Nephron progenitor cell (in vitro differentiated cells): ENCODE measurements at places on chromosomes 13 and 19.

GRCh38 chr19:14004619-14005348, 1.3 kb downstream of the RFX1 start:
- H3K36me3 ChIP-seq = peaks cover 16% of the 10 kb centered on the region
- no peak for DNase-seq
- H3K27ac ChIP-seq = peak overlapping the region; percentile 97

- peaks cover 97% of the 10 kb centered on the region for H3K36me3 ChIP-seq
- DNase-seq = no peak
- no peak overlapping the region for H3K4me3 ChIP-seq
Observed at GRCh38 chr19:43660301-43660970, 9.5 kb downstream of the PLAUR start.

DNA sequence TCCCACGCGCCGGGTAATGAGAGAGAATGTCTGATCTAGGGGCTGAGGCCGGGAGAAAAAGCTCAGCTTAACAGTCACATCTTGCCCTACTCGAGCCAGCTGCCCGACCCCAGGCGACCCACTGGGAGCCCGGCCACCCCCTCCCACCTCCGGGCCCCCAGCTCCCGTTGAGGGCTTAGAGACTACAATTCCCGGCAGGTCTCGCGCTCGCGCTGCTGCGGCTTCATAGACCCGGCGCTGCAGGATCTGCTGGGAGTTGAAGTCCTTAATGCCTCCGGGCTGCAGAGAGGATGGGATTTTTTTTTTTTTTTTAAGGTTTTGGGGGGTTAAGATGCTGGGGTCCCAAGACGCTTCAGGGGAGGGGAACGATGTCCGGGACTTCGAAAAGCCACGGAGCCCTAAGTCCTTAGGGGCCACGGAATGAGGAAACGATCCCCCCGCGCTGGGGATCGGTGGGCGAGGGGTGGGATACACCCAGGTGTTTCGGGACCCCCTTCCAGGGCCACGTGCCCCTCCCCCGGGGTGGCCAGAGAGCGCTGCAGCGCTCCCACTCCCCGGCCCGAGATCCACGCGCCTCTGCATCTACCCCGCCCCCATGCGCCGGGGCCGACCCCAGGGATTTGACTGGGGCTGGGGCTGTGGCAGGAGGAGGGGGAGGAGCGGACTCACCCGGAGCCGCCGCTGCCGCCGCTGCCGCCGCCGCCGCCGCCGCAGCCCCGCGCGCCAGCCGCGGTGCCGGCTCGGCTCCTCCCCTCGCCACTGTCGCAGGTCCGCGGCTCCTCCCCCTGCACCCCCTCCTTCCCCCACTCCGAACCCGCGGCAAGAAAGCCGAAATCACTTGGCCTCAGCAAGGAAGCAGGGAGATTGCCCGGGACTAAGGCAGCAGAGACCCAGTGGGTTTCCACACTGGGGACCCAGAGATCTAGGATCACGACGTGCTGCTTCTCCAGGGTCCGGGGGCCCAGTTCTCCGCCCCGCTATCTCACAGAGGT, at the start of gene SYT3:
TSS of gene SYT3 (minus strand) at position 761 of the 992 bp plus-strand sequence. CDS start 2,470 bp downstream, outside the sequence.
- H3K27me3 ChIP-seq = peaks cover 42% of the 10 kb centered on the region
- H3K36me3 ChIP-seq = no peaks in the 10 kb centered on the region
- DNase-seq = peak; percentile 79
- H3K4me1 ChIP-seq = peaks cover 7% of the 10 kb centered on the region
- peak within 1 kb of the TSS; percentile 91 for H3K4me3 ChIP-seq

DNA sequence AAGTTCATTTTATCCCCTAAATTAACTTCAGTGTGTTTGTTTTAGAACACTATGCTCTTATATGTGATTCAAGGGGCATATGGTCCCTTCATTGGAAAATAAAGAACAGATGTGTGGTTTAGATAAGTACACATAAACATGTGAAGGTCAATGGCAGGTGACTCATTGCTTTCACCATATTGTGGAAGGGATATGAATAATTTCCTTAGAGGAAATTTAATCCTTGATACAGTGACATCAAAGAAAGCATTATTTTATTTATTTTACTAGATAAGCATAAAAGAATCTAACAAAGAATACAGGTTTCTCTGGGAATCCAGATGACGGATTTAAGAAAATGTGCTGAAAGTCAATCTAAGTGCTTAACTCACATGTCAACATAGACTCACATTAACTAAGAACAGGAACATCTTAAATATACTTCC, 373.5 kb downstream of the KCTD12 start:
- DNase-seq = no peak
- no peak overlapping the region for H3K27ac ChIP-seq
- H3K4me1 ChIP-seq = no peaks in the 10 kb centered on the region
- H3K4me3 ChIP-seq = no peak overlapping the region

DNA sequence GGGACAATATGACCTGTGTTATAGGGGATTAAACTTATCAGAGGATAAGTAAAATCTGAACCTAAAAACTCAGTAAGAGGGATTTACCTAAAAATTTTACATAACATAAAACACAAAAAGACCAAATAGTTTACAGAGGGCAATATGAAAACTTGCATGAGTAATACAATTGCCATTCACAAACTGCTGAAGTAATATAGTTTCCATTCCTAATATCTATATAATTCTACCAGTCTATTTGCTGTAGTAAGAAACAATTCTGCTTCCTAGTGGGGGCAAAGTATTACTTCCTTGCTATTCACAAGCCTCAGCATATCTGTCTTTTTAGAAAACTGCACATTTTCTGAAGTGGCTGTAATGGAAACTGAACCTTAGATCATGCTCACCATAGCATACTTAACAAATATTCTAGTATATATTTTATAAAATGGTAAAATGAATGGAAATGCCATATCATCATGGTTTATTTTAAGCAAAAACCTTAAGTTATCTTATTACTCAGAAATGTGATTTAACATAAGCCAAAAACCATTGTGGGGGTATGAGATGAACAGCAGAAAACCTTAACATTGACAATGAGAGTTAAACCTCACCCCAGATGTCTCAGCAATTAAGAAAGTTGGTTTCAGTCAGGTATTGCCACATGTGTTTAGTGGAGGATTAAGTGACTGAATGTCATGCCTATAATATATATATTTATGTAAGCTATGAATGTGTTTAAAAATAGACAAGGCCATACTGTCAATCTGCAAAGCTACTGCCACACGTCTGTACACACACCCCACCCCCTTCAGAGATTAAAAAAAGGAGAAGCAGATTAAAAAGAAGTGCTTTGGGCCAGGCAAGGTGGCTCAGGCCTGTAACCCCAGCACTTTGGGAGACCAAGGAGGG, 136.8 kb downstream of the MIPEP start:
- peaks cover 26% of the 10 kb centered on the region for H3K4me1 ChIP-seq
- H3K27me3 ChIP-seq = no peaks in the 10 kb centered on the region
- H3K36me3 ChIP-seq = peaks cover 11% of the 10 kb centered on the region
- DNase-seq = no peak
- no peak overlapping the region for H3K4me3 ChIP-seq

DNA sequence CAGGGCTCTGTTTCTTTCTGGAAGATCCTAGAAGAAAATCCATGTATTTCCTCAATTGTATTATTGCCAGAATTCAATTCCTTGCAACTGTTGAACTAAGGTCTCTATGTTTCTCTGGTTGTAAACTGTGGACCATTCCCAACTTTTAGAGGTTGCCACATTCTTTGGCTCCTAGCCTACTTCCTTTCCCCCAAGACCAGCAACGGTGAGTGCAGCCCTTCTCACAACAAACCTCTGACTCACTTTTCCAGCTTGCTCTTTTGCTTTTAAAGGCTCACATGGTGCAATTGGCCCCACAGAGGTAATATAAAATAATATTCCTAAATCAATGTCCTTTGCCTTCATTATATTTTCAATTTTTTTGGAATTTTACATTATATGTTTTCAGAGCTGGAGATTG, 371.3 kb downstream of the SLITRK5 start:
- DNase-seq = no peak
- H3K36me3 ChIP-seq = no peaks in the 10 kb centered on the region
- no peak overlapping the region for H3K27ac ChIP-seq
- no peaks in the 10 kb centered on the region for H3K27me3 ChIP-seq
- no peak overlapping the region for H3K4me3 ChIP-seq

- peak; percentile 40 for DNase-seq
- no peaks in the 10 kb centered on the region for H3K36me3 ChIP-seq
- peaks cover 9% of the 10 kb centered on the region for H3K27me3 ChIP-seq
- no peak overlapping the region for H3K27ac ChIP-seq
- H3K4me3 ChIP-seq = no peak overlapping the region
- no peaks in the 10 kb centered on the region for H3K4me1 ChIP-seq
Observed at GRCh38 chr19:23283925-23284324, 33.7 kb upstream of the ZNF724 start.

DNA sequence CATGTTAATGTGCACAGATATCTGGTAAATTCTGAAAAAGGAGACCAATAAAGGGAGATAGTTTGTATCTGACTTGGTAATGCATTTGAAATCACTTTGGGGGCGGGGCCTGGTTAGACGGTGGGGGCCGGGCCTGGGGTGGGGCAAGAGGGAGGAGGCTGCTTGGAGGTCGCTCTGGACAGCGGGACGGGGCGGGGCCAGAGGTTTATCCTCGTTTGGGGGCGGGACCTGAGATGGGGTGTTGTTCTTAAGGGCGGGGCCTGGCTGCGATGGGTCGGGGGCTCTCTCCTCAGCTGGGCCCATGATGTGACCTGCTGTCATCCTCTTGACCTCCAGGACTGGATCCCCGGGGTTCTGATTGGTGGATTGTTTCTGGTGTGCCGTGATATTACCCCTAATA, 4.9 kb upstream of the ZNF808 start:
- no peak overlapping the region for H3K27ac ChIP-seq
- DNase-seq = no peak
- H3K36me3 ChIP-seq = no peaks in the 10 kb centered on the region
- H3K27me3 ChIP-seq = peaks cover 7% of the 10 kb centered on the region
- H3K4me3 ChIP-seq = no peak overlapping the region

- DNase-seq = peak; percentile 97
- H3K27ac ChIP-seq = no peak overlapping the region
- H3K4me1 ChIP-seq = peaks cover 35% of the 10 kb centered on the region
- H3K36me3 ChIP-seq = peaks cover 9% of the 10 kb centered on the region
- peaks cover 90% of the 10 kb centered on the region for H3K27me3 ChIP-seq
Observed at GRCh38 chr13:52846567-52847321, 1.7 kb downstream of the PCDH8 start.

GRCh38 chr13:99484473-99484872, 16.8 kb upstream of the TM9SF2 start:
- peaks cover 12% of the 10 kb centered on the region for H3K27me3 ChIP-seq
- no peak overlapping the region for H3K27ac ChIP-seq
- H3K4me3 ChIP-seq = no peak overlapping the region
- H3K36me3 ChIP-seq = no peaks in the 10 kb centered on the region
- no peaks in the 10 kb centered on the region for H3K4me1 ChIP-seq

DNA sequence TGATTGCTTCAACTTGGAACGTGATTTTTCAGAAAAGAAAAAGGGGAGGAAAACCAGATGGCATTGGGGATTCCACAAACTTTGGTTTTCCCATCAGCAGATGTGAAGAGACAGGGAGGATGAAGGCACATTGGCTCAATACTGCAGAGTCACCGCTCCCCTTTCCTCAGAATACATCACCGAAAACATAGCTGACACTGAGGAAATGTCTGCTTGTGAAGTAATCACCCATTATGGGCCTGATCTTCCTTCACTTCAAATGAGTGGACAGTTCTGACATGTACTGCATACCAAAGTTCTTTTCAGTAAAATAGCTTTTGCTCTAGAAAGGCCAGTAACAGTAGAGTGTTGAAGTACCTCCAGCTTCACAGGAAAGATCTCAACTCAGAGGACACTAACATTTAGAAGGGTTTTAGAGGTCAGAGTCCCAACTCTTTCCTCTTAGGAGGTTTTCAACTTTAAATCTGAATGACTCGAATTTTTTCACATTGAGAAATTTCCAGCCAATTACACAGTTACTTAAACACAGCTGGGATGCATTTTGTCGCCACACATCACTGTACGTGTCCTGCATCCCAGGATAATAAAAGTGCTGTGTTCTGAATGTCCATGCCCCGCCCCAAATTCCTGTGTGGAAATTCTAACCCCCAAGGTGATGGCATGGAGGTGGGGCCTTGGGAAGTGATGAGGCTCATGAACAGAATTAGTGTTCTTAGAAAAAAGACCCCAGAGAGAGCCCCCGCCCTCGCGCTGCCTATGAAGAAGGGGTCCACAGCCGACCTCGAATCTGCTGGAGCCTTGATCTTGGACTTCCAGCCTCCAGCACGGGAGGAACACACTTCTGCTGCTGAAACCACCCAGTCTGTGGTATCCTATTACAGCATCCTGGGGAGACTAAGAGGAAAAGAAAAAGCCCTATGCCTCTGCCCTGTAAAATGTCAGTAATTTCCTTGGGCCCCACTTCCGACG, 77.7 kb downstream of the COL4A1 start:
- peaks cover 70% of the 10 kb centered on the region for H3K4me1 ChIP-seq
- peak; percentile 34 for DNase-seq
- peaks cover 26% of the 10 kb centered on the region for H3K36me3 ChIP-seq
- H3K4me3 ChIP-seq = no peak overlapping the region
- H3K27ac ChIP-seq = no peak overlapping the region
- no peaks in the 10 kb centered on the region for H3K27me3 ChIP-seq

DNA sequence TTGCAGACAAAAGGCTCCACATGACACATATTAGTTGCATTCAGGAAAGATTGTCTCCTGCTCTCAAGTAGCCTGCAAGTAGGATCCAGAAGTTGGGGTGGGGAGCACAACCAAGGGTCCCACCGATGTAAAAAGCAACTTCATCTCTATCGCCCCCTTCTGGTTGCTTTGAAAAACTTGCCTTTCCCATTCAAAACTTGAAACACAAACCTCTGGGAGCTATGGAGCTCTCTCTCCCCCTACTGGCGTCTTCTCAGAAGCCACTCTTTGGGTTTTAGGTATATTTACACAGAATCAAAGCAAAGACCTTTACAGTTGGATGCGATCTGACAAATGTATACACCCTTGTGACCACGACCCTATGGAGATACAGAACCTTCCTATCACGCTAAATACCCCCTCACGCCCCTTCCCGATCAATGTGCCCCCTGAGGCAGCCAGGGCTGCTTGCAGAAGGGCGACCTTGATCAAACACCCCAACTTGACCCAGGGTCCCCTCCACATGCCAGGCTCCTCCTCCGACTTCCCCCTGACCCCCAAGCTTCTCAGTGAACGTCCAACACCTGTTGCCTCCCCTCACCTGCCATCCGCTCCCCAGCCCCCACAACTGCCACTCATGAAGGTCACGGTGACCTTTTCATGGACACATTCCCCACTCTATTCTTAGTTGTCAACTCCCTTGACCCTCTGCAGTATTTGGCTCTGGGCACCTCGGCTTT, 10.1 kb downstream of the NOSIP start:
- peak; percentile 60 for DNase-seq
- H3K4me3 ChIP-seq = peak overlapping the region; percentile 52
- peaks cover 2% of the 10 kb centered on the region for H3K27me3 ChIP-seq
- H3K4me1 ChIP-seq = peaks cover 18% of the 10 kb centered on the region
- H3K27ac ChIP-seq = peak overlapping the region; percentile 70
